ENCODE measurements at places on chromosomes 5 and 9. TPM values are rescaled to one million over a fixed set of nuclear protein-coding genes. Genes with fewer than 3 reads are reported as not detected.

The ANXA6 gene
- 316 TPM for total RNA-seq

The DMRT3 gene
- total RNA-seq, result not detected

The TRIM32 gene
- total RNA-seq, result 16.7 TPM

The LCN15 gene
- total RNA-seq, result not detected

The GRK6 gene
- total RNA-seq, result 155 TPM

The LVRN gene
- not detected for total RNA-seq

The IRGM gene
- 1.6 TPM for total RNA-seq

The LRRC14B gene
- total RNA-seq, result not detected

The IRX2 gene
- total RNA-seq, result not detected

The PCDHGA6 gene
- 2.5 TPM for total RNA-seq

The FCN2 gene
- not detected for total RNA-seq

The PPP3R2 gene
- not detected for total RNA-seq

The SLC36A2 gene
- not detected for total RNA-seq

The DOCK8 gene
- total RNA-seq, result 288 TPM

The FOXD4L4 gene
- 0.90 TPM for total RNA-seq

The C9orf43 gene
- 1.7 TPM for total RNA-seq

The SYK gene
- total RNA-seq, result 242 TPM

The SHISAL2B gene
- total RNA-seq, result not detected

Measured in B cell (primary cell).